CD4-positive, alpha-beta T cell treated with Interleukin-4 for 4 hours (primary cell): ENCODE measurements at places on chromosomes 5 and 9.
A peak's percentile ranks its signal among the peaks of the same experiment; 100 is the strongest.

- no peak for DNase-seq
Measured at GRCh38 chr9:83722726-83723495, 15.2 kb upstream of the UBQLN1 start.

DNA sequence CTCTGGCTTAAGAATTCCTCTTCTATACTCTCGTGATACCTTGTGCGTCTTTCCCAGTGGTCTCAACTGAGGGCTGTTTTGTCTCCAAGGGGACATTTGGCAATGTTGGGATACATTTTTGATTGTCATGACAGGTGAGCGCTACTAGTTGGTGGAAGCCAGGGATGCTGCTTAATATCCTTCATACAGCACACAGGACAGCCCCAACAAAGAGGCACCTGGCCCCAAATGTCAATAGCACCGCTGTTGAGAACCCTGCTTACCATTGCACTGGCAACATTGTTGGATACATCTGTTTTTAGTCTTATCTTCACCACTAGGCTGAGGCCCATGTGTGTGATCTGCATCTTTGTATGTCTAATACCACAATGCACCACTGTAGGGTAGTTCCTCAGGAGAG, 114.1 kb downstream of the C9orf152 start:
- no peak for DNase-seq

GRCh38 chr5:110872200-110872599, 133.4 kb downstream of the SLC25A46 start:
- DNase-seq: no peak

DNA sequence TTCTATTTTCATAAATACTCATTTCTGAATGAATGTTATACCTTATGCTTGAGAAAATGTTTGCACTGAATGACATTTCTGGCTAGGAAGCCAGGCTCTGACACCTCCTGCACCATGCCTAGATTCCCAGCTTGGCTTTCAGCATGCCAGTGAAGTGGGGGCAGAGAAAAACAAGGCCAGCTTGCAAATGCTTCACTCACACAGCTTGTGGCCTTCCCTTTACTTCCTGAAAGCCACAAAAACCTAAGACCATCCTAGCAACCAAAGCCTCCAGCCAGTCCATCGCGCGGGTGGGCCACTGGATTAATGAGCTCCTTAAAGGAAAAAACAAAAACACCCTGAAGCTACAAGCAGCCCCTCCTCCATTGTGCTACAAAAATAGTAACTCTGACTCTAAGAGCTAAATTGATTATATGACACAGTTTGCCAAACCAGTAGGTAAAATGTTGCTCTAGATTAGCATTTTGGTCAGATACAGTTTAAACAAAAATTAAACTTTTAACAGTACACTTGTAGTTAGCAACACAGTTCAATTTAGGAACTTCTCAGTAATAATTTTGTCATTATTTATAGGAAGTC, 159.9 kb downstream of the TSSK1B start:
- DNase-seq: no peak

DNA sequence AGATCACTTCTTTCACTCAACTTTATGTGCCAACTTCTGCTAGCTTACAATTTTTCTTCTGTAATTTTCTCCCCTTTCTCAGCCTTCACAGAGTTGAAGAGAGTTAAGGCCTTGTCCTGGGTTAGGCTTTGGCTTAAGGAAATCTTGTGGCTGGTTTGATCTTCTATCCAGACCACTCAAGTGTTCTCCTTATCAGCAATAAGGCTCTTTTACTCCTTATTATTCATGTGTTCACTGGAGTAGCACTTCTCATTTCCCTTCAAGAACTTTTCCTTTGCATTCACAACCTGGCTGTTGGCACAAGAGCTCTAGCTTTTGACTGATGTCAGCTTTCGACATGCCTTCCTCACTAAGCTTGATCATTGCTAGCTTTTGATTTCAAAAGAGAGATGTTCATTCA, 86.9 kb upstream of the ALDH1B1 start:
- DNase-seq: no peak

DNA sequence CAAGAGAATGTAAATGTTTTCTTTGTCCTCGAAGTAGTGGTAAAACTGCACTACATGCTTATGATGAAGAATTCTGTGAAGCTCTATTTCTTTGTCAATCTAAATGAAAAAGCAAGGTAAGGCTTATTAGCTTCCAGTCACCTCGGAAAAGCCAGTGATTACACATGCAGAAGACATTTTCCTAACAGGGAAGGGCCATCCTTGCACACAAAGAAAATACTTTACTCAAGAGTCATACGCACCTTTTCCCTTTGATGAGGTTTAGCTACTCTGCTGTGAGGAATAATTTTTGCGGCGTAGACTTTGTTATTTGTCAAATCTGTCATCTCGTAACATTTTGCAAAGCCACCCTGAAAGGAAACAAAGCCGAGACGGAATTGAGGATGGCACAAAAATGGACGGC, 1.1 kb downstream of the PLK2 start:
- no peak for DNase-seq

DNA sequence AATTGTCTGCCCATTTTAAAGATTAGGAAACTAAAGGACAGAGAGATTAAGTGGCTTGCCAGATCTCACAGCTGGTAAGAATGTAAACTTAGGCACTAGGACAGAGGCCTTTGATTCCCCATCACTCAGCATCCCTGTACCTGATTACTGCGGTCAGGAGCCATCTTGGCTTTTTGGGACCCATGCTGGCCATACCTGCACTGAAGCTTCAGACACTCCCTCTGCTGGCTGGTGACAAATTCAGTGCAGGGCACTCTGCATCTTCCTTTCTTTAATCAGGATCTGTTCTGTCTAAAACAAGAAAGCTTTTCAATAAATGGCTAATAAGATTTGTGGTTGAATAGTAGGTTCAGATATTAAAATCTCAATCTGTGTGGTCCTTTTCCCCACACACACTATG, 215.5 kb upstream of the RORB start:
- no peak for DNase-seq

- DNase-seq: no peak
Measured at GRCh38 chr9:110591526-110591925, 12.0 kb upstream of the SVEP1 start.

GRCh38 chr5:142720641-142721271, 34.9 kb upstream of the FGF1 start:
- DNase-seq: no peak

DNA sequence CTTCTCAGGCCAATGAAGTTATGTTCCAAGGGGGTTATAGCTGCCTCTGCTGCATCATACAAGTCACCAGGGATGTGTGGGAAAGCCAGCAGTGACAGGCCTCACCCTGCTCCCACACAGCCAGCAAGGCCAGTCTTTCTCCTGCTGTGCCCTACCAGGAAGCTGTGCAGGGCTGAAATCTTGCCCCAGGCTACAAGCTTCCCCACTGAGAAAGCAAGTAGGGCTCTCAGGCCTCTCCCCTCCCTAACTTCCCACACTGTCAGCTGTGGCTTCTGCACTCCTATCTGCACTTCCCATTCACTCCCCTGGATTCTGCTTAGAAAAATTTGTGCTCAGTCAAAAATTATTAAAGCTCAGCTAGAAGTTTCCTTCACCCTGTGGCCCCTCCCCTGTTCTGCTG, 611.2 kb upstream of the ZNF608 start:
- no peak for DNase-seq

- no peak for DNase-seq
Measured at GRCh38 chr5:142612494-142613270, 73.2 kb downstream of the FGF1 start.

- DNase-seq: no peak
Measured at GRCh38 chr9:135239100-135239768, 151.8 kb downstream of the OLFM1 start.

- no peak for DNase-seq
Measured at GRCh38 chr9:3200331-3200774, 325.4 kb downstream of the RFX3 start.

GRCh38 chr9:134909511-134910481, 7.9 kb downstream of the FCN1 start:
- DNase-seq: no peak

GRCh38 chr5:143893638-143894037, 81.7 kb downstream of the HMHB1 start:
- DNase-seq: no peak

DNA sequence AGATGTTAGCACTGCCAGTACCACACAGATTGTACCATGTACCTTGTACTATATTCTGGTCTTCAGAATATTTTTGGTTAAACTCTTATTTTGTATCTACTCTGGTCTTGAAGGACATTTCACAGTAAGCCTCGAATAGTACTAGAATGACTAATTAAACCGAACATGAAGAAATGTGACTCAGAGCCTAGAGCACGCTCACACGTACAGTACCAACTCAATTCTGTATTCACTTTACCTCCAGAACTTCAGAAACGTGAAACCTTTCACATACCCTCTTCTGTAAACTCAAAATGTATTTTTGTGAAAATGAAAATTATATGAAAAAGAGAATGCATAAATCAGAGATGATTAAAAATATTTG, 112.8 kb downstream of the MVB12B start:
- no peak for DNase-seq

DNA sequence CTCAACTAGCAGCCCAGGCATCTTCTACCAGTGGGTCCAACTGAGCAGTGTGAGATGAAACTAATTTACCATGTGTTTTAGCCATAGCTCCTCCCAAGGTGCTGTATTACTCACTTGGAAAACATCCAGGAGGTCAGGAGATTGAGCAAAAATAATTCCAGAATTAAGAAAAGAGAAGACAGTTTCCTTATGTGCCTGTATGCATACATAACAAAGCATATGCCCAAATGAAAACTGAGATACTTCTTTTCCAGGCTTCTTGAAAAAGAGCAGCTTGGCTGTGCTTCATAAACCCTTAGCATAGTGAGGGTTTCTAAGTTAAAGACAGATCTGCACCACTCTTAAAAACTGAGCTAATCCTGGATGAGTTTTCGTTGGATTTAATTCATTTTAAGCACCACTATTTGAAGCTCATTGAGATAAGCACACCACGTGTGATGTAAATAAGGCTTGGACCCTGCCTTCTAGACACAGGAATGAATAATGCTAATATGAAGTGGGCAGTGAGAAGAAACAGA, 119.4 kb downstream of the ADAMTS12 start:
- DNase-seq: no peak

DNA sequence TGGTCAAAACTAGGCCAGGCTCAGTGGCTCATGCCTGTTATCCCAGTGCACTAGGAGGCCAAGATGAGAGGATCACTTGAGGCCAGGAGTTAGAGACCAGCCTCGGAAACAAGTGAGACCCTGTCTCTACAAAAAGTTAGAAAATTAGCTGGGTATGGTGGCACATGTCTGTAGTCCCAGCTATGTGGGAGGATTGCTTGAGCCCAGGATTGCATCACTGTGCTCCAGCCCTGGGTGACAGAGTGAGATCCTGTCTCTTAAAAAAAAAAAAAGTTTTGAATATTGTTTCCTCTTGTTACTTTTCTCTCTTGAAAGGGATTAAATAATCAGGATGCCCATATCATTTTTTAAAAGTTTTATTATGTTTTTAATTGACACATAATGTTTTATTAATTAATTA, 7.6 kb downstream of the ARHGEF37 start:
- no peak for DNase-seq

DNA sequence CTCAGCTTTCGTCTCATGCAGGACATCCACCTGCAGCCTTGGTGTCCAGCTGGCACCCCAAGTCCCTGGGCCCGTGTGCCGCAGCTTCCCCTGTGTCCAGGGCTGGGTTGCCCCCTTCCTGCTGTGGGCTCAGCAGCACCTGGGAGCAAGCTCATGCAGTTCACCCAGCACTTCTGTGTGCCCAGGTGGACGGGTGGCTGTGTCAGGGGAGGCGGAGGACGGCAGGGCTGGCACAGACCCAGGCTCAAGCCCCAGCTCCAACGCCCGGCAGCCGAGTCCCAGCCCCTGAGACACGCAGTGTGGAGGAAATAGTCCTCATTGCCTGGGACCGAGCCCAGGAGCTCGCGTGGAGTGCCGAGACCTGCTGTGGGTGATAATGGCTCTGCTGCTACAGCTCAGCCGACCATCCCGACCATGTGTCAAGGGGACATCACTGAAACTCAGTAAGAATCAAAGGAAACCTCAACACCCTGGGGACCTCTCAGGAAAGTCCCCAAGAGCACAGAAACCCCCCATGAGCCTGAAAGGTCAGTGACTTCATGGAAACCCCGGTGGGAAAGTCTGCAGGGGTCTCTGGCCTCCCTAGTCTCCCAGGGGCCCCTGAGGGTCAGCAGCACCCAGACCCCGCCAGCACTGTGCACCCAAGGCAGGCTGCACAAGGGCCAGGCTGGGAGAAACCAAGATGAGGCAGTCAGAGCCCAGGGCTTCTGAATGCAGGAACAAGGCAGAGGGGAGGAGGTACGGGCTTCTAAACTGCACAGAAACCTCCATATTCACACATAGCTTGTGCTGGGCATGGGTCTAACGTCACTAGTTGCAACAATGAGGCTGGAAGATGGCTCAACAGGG, 38.8 kb downstream of the LPCAT1 start:
- DNase-seq: no peak

- no peak for DNase-seq
Measured at GRCh38 chr9:114591849-114592248, 4.3 kb downstream of the ATP6V1G1 start.

GRCh38 chr9:12719431-12719830, 26.2 kb downstream of the TYRP1 start:
- no peak for DNase-seq

- DNase-seq: no peak
Measured at GRCh38 chr5:36656556-36656955, 50.1 kb downstream of the SLC1A3 start.

GRCh38 chr9:126616521-126616976, 2.8 kb downstream of the LMX1B start:
- DNase-seq: no peak

- no peak for DNase-seq
Measured at GRCh38 chr5:96294884-96295202, 138.2 kb downstream of the PCSK1 start.

DNA sequence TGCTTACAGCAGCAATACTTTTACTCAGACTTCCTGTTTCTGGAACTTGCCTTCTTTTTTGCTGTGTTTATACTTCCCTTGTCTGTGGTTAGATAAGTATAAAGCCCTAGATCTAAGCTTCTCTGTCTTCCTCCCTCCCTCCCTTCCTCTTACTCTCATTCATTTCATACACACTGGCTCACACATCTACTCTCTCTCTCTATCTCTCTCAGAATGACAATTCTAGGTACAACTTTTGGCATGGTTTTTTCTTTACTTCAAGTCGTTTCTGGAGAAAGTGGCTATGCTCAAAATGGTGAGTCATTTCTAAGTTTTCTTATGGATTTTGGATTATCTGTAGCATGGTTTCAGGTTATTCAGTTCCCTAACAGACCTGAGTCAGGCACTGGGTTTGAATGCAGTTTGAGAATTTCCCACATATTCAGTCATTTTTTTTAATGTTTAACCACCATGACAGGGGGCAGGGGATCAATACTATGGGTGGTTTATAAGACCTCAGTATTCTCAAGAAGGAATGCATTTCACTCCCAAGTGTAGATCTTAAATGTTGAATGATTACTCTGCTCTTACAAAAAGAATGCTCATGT, at the start of gene IL7R:
TSS of gene IL7R (plus strand) at position 127 of the 587 bp plus-strand sequence. CDS start at position 214, 87 bp downstream.
- peak; percentile 91 for DNase-seq
